Stimulated activated CD4-positive, alpha-beta T cell treated with anti-CD3 and anti-CD28 coated beads, Interleukin-1b, Interleukin-23, amount 100 ng/mL, for 48 hours (primary cell): ENCODE measurements at places on chromosomes 16 and 17.

GRCh38 chr17:73758245-73758644 is 114.0 kb upstream of the SDK2 start:
- no peak for DNase-seq

GRCh38 chr17:70169709-70170597 is 621 bp downstream of the KCNJ2 start:
- no peak for DNase-seq

GRCh38 chr17:75430159-75430974 is 24.9 kb upstream of the GRB2 start:
- DNase-seq, result no peak

- no peak for DNase-seq
Observed at GRCh38 chr16:24883714-24884151, 38.0 kb downstream of the SLC5A11 start.

DNA sequence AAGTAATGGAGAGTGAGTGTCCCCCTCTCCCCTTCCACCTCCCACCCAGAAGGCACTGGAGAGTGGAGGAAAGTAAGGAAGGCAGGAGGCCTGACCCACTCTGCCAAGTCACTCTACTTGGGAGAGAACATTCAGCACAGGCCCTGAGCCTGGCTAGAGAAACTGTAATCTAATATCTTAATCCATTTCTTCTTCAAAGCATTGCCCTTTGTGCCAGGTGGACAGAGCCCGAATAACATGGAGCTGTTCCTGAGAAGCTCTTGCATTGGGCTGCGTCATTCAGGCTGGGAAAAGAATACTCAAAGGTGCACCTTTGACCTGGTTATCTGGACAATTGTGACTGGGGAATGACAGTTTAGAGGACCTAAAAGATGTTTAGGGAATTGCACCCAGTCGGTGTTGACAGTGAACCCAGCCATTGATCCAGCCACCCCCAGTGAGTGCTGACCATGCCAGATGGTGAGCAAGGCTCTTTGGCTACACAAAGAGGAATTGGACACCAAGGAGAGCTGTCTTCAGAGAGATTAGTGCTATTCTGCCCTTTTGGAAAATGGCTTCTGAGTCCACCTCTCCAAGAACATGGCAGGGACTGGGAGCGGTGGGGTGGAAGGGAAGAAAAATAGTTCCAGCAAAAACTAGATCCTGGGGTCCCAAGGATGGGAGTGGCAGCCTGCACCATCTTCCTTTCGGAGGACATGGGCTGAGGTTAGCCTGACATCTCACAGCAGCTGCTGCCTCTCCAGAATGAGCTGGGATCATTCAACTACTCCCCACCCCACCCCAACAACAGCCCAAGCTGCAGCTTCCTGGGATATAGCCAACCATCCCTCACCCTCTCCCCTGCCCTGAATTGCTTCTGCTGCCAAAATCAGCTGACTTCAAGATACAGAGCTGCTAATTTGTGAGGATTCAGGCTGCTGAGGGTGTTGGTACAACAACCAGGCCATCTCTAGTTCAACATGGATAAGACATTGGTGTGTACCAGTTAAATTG is 11.6 kb upstream of the NOG start:
- no peak for DNase-seq

- DNase-seq, result no peak
Observed at GRCh38 chr17:17051791-17052461, 9.7 kb downstream of the MPRIP start.

GRCh38 chr16:14586637-14587305 is 43.3 kb downstream of the PARN start:
- DNase-seq, result no peak

GRCh38 chr17:50048146-50048720 is 7.7 kb upstream of the ITGA3 start:
- no peak for DNase-seq

DNA sequence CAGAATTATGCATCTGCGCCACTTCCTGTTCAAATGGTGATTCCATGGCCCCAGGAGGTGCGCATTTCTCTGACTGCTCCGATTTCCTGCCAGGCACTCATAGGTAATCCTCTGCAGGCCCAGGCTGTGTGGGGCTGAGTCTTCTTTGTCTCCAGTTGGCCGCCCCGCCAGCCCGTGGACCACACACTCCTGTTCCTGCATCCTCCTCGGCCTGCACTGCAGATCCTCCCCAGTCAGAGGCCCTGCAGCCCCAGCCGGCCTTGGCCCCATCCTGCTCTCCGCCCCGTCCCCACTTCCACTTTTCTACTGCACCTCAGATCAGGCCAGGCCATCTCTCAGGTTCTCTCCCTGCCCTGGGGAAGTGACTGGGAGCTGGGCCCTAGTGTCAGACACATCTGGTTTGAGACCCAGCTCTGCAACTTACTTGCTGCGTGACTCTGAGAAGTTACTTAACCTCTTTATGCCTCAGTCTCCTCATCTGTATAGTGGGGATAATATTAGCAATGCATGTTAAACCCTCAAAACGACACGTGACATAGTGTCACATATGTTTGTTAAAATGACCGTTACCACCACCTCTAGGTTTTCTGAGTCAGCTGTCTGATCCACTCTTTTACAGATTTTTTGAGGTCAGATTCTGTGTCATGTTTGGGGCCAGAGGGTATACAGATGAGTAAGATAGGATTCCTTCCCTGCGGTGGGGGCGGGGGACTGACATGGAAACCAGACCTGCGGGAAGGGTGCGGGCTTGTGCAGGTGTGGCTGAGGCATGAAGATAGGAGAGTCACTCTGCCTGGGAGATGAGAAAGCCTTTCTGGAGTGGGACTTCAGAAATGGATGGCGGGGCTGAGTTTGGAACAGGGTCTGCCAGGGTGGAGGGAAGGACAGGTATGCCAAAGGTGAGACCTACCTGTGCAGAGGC is 12.8 kb downstream of the RAB11FIP4 start:
- DNase-seq, result no peak

DNA sequence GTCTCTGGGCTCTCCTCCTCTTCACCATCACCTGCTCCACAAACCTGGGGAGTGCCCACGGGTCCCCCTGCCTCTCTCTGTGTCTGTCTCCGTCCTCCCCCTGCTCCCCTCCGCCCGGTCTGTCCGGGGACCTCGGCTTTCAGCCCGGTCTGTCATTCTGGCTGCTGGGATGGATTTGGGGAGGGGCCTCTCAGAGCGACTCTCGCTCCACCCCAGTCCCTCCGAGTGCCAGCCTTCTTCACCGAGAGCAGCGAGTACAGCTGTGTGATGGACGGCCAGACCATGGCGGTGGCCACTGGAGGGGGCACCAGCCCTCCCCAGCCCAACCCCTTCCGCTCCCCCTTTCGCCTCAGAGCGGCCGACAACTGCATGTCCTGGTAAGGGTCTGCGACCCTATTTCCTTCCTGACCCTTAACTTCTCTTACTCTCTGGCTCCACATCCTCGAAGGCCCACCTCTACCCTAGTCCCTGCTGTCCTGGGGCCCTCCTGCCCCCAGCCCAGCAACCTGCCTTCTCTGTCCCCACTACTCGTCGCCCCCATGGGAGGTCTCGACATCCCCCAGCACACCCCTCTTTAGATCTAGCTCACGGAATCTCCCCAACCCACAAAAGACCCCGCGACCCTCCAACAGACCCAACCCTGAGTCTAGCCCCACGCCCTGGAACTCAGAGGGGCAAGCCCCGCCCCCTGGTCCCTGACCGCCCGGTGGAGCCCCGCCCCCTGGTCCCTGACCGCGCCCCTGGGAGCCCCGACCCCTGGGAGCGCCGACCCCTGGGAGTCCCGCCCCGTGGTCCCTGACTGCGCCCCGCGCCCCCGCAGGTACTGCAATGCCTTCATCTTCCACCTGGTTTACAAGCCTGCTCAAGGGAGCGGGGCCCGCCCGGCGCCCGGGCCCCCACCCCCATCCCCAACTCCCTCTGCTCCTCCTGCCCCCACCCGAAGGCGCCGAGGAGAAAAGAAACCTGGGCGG is 5.6 kb upstream of the CXCL16 start:
- no peak for DNase-seq

DNA sequence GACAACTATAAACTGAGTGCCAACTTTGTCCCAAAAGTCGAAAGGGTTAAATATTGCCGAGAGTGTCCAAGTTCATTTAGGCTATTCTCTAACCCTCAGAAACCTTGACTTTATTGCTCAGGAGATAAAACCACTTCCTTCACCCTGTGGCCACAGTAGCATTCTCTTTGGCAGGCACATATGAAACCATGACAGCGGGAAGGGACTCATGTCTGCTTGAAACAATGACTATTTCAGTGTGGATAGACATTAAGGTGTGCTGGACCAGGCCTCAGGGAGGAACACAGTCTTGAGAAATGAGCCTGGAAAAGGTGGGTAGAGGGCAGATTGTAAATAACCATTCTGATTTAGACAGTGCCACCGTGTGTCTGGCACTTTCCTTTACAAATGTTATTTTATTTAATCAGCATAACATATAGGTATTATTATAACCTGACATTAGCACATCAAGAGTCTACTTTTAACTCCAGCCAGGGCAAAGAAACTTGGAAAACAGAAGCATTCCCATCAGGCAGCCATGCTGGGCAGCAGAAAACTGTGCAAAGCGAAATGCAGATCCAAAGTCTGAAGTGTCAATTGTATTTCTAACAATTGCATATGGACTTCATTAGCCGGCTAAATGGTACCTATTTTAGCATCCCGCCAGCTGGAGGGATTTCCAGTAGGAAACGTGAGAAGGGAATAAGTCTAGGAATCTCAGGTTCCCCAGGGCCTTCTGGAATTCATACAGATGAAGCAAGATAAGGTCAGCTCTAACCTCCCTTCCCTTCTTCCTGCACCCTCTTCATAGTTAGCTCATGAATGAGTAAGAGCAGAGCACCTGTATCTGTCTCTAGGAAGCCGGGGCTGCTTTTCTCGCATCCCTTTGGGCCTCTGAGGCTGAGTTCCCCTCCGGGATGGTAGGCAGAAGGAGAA is 212.8 kb upstream of the ELAC2 start:
- DNase-seq, result no peak

GRCh38 chr17:7932483-7932891 is 481 bp downstream of the CNTROB start:
- DNase-seq, result no peak

- peak; percentile 52 for DNase-seq
Observed at GRCh38 chr16:67278773-67279295, 498 bp upstream of the PLEKHG4 start.

DNA sequence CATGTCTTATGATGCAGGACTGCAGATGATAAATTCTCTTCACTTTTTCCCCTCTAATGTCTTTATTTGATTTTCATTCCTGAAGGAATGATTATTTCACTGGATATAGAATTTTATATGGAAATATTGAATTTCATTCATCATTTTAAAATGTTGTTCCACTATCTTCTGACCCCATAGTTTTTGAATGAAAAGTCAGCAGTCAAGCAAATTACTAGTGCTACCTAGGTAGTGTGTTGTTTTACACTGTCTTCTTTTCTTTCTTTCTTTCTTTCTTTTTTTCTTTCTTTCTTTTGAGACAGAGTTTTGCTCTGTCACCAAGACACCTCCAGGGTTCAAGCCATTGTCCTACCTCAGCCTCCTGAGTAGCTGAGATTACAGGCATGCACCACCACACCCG is 76.9 kb downstream of the WSB1 start:
- no peak for DNase-seq
